ENCODE measurements at places on chromosomes 1 and 21.

DNA sequence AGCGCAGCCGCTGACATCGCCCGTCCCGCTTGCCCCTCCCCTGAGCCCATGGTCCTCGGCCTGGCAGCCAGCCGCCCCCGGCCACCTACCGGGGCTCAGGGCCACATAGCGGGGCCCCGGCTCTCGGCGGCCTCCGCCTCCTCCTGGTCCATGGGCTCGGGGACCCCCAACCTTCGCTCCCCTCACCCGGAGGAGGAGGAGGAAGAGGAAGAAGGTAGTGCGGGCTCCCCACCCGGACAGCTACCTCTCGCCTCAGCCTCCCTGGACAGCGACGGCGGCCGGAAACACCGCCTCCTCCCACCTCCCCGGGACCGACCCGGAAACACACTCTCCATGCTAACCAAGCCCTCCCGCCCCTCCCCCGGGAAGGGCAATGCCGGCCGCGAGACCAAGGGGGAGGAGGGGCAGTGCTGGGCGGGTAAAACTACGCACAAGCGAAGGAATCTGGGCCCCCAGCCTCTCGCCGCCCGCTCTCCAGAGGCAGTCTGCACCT lies at the start of gene KIAA0319L:
KIAA0319L (minus strand) TSS at position 286 of the 493 bp plus-strand sequence. CDS start 2,912 bp downstream, outside the sequence.
- peak; percentile 93 for DNase-seq

- no peak for DNase-seq
These were observed 30.8 kb downstream of the ECE1 start for GRCh38 chr1:21259316-21260076.

DNA sequence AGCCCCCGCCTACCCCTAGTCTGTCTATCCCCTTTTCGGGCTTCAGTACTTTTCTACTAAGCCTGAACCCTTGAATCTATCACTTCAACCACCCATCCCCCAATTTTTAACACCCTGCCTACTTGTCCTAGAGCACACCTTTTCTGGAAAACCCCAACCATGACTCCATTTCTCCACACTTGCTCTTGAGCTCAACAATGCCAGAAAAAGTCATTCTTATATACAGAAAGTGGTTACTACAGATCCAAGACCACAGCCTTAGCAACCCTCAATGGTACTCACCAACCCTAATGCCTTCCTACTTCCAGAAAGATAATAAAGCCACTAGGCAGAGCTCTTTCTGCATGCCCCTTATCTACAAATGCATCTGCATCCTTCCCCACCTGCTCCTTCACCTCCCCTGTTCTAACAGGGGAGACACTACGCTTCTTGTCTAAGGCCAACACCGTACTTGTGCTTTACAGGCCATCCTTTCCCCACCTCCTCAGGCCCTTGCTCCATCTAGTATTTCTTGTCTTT lies 41.2 kb downstream of the DMAP1 start:
- DNase-seq: no peak

- no peak for DNase-seq
These were observed 774.5 kb downstream of the USP25 start for GRCh38 chr21:16504281-16504680.

GRCh38 chr1:220368352-220369265 lies 96.4 kb upstream of the RAB3GAP2 start:
- no peak for DNase-seq

GRCh38 chr21:42097860-42098454 lies 26.8 kb downstream of the UMODL1 start:
- DNase-seq: no peak

DNA sequence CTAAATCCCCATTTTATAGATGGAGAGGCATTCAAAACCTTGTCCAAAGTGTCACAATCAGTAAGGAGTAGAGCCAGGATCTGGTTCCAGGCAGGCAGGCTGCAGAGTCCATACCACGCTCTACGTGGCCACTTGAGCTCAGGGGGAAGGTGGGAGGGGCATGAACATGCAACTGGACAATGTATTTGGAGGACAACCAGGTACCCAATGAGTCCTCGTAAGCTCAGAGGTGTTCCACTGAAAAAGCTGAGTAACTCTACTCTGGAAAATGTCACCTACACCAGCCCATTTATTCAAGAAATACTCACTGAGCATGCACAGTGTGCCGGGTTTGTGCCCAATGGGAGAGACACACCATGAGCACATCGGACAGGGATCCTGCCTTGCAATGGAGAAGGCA lies 11.2 kb upstream of the GUCA2B start:
- no peak for DNase-seq

GRCh38 chr1:14598498-14599182 lies at the start of gene KAZN:
Gene KAZN (plus strand): TSS chr1:14598685.
- peak; percentile 34 for DNase-seq

DNA sequence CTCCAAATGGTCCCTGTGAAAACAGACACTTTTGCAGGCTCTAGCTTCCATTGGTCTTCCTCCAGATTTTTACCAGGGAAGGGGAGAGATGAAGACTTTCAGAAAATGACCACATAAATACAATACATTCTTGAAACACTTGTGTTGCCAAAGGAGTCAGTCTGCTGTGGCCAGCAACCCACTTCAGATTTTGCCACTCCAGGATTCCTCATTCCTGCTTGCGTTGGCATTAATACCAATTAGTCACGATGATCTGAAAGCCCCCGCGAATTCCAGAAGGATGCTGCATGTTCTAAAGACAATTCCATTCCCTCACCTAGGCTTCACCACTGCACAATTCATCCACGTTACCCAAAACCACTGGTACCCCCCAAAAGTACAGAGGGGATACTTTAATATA lies 7.9 kb upstream of the BACE2 start:
- no peak for DNase-seq

DNA sequence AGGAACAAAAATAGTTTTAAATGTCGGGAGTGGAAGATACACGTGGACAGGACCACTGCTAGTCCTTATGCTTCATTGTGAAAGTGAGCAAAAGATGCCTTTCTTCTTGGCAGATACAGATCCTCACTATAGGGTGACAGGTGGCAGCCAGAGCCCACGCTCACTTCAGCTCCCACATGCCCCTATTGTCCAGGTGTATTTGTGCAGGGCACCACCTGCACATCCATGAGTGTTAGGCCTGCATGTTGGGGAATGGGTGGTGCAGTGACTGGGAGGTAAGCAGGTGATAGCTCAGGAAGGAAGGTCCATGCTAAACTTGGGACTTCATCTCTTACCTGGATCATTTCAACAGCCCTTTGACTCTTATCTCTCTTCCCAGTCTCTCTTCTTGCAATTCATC lies 27.4 kb downstream of the SLC5A9 start:
- no peak for DNase-seq

DNA sequence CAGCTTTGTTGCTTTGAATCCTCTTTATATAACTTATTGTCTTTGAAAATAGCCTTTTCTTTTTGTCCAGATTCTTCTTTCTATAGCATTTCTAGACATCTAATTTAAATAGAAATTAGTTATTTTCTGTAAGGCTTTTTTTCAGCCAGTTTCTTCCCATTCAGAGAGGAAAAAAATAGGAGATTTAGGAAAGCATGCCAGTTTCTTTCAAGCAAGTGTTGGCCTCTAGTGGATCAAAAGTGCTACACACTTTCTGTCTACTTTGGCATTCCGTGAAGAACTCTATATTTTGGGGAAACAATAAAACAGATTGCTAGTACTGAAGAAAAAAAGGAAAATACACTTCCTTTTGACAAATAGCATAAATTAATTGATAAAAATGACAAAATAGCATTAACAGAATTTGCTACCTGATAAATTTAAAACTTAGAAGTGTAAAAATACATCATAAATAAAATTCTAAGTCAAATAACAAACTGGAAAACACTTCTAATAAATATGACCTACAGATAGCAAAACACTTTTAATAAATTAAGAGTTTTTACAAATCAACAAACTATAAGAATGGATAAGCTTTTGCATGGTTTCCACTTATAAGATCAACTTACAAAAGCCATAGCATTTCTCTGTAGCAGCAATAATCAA lies 13.1 kb upstream of the EXO1 start:
- no peak for DNase-seq

- DNase-seq: no peak
These were observed 33.1 kb upstream of the GPR157 start for GRCh38 chr1:9161963-9162362.

- DNase-seq: no peak
These were observed 49.1 kb upstream of the SERBP1 start for GRCh38 chr1:67479146-67479891.

DNA sequence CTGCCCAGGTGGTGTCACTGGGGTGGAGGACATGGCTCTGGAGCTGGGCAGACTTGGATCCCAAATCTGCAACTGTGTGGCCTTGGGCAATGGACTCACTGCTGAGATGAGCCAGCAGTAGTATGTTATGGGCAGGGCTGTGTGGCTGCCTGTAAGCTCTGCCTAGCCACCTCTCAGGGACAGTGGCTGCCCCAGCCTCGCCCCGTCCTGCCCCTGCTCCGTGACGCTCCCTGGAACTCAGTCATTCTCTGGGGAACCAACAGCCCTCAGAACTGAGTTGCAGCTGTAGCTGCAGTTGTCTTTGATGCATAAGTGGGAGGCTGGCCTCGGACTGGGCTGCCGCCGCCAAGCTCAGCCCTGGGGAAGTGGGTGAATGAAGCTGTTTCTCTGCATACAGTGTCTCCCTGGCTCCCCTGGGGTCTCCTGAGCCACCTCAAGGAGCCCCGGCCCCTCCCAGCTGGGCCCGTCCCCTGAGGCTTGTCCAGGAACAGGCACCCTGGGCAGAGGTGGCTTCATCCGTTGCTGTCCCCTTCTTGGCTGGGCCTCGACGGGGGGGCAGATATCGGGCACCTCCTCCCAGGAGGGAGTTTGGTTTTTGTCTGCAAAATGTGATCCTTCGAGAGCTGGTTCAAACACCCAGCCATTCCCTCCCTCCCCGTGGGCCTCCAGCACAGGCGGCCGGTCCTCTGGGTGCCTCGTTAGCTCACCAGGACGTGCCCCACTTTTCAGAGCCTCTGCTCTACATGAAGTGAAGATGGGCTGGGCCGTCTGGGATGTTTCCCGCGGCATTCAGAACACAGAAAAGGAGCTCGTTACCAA lies 26.2 kb upstream of the PLCH2 start:
- peak; percentile 53 for DNase-seq

GRCh38 chr1:228735871-228736586 lies 750 bp downstream of the RHOU start:
- no peak for DNase-seq

DNA sequence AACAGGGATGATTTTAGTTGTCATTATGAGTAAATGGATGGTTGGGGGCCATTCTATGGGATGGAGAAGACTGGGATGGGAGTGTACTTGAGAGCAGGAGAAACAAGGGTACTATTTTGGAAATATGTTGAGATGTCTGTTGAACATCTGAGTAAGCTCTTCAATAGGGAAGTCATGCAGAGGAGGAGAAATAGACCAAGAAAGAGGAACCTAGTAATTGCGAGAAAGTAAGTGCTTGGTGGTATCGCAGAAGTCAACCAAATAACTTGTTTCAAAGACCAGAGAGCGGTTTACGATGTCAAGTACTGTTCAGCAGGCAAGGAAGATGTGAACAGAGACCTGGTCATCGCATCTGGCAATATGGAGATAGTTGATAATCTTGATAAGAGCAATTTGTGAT lies 22.4 kb upstream of the CHRM3 start:
- DNase-seq: no peak

GRCh38 chr1:203519053-203519840 lies 25.3 kb downstream of the OPTC start:
- no peak for DNase-seq

- DNase-seq: no peak
These were observed 15.0 kb downstream of the CITED4 start for GRCh38 chr1:40847023-40847745.

DNA sequence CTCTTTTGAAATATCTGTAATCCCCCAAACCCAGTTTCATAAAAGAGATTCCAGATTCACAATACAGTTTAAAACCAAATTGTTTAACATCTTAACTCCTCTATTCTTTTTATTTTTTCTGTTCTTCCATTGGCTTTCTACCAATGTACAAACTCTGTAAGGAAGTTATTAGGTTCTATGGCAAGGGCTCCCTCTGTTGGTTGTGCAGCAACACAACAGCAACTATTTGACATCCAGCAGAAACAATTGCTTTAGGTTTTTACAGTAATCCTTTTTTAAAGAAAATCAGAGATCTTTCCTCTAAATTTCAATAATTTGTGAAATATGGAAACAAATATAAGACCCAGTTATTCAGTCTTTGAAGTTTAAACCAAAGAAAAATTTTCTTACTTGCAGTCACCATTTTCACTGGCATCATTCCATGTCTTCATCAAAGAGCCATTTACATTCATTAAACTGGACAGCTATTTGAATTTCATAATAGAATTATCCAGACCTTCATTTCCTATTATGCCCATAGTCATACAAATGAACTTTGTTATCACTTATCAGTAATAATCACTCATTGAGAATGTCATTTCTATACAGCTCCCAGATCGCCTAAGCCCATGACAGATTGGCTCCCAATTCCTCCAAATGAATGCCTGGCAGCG lies 46.5 kb upstream of the RNF11 start:
- DNase-seq: peak; percentile 73

DNA sequence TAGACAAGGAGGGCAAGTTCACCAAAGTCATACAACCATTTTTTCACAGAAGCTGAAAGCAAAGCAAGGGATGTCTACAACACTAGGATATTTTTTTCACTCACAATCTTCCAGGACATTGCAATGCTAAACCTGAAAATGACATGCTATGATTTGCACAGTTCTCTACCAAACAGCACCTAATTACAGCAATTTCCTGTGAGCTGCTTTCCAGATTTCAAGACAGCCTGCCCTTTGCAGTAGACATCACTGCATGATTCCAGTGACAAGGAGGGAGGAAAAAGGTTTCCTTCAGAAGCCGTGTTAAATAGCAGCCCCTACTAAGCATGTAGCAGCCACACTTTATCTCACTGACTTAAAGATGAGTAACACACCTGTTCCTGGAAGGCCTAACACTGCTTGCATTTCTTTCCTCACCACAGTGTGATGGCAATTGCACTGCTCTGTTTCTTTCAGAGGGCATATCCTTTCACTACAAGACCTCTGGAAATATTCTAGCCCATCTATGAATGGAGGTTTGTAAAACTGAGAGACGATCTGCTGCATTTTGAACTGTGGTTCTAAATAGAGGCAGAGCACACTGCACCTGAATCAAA lies 97.1 kb downstream of the DUSP10 start:
- DNase-seq: no peak

GRCh38 chr21:46187814-46188213 lies 3.6 kb upstream of the SPATC1L start:
- no peak for DNase-seq

GRCh38 chr1:93448292-93448982 lies 519 bp downstream of the FNBP1L start:
- DNase-seq: peak; percentile 59

DNA sequence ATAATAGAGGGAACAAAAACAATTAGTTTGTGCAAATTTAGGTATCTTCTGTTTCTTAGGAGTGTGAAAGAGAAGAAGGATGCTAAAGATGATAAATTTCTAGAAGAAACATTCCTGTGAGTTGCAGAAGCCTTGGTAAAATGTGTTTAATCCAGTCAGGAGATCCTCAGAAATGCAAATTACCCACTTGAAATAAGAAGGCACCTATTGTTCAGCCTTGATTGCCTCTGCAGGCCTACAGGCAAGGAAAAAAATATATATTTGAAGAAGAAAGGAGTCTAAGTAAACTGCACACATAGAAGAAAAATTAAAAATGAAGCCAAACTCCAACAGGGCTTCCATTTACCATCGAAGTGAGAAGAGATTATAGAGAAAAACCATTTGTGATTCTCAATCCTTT lies 51.0 kb upstream of the LHX8 start:
- DNase-seq: no peak
